Liver (tissue), 10 donors: ENCODE measurements at places on chromosomes 7 and 10. TPM values are rescaled to one million over a fixed set of nuclear protein-coding genes. Genes with fewer than 3 reads are reported as not detected.

DNA sequence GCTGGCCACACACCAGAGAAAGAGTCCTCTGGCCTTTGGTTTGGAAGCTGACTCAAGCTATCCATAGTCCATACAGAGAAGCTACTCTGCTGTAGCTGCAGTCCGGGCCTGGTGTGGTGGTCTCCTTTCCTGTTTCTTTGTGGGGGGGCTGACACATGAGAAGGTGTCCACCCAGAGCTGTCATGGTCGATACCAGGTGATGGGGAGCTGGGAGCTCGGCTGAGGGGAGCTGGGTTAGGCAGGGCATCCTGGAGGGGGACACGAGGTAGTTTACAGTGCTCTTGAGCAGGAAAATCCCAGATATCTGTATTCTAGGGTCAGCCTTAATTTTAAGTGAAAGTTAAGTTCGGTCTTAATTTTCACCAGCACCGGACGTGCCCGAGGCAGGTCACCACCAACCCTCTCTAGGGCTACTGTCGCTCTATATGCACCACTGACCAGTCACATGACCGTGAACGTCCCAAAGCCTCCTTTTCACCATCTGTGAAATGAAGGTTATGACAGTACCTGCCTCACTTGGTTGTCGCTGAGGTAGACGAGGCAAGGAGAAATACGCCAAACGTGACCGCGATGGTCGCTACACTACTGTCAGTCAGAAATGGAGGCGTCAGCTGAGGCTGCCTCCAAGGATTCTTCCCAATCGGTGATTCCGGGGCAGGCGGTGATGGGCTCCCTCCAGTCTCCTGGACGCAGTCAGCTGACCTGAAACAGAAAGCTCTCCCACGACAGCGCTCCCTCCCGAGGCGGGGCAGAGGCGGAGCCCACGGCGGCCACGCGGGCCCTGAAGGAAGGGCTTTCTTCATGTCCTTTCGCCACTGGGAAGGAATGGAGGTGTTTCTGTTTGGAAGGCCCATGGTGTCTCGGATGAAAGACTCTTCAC, 69.4 kb upstream of the SHH start:
- no peaks in the 10 kb centered on the region for H3K36me3 ChIP-seq
- no peak overlapping the region for H3K27ac ChIP-seq
- no peak overlapping the region for H3K4me3 ChIP-seq
- no peaks in the 10 kb centered on the region for H3K27me3 ChIP-seq
- H3K4me1 ChIP-seq = no peaks in the 10 kb centered on the region
- DNase-seq = no peak

SPAM1 gene
- polyA plus RNA-seq = not detected

DNA sequence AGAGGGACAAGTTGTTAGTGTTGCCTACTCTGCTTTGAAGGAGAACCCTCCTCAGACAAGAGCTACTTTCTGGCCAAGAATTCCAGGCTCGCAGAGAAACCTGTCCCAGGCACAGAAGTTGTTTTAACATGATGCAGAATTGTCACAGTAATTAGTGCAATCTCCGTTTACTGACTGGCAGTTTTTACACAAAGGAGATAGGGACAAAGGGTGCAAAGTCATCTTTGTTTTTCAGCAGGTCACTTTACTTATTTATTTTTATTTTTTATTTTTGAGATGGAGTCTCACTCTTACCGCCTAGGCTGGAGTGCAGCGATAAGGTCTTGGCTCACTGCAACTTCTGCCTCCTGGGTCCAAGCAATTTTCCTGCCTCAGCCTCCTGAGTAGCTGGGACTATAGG, 12.3 kb downstream of the TCF7L2 start:
- no peaks in the 10 kb centered on the region for H3K4me1 ChIP-seq
- DNase-seq = no peak
- no peak overlapping the region for H3K4me3 ChIP-seq
- no peaks in the 10 kb centered on the region for H3K36me3 ChIP-seq
- H3K27ac ChIP-seq = no peak overlapping the region
- H3K27me3 ChIP-seq = no peaks in the 10 kb centered on the region

GRCh38 chr10:80739963-80740715, 202.4 kb downstream of the SH2D4B start:
- DNase-seq = no peak
- H3K36me3 ChIP-seq = no peaks in the 10 kb centered on the region
- no peak overlapping the region for H3K27ac ChIP-seq
- H3K4me1 ChIP-seq = no peaks in the 10 kb centered on the region
- no peak overlapping the region for H3K4me3 ChIP-seq
- no peaks in the 10 kb centered on the region for H3K27me3 ChIP-seq

CH25H gene
- 0.33 TPM for polyA plus RNA-seq

DNA sequence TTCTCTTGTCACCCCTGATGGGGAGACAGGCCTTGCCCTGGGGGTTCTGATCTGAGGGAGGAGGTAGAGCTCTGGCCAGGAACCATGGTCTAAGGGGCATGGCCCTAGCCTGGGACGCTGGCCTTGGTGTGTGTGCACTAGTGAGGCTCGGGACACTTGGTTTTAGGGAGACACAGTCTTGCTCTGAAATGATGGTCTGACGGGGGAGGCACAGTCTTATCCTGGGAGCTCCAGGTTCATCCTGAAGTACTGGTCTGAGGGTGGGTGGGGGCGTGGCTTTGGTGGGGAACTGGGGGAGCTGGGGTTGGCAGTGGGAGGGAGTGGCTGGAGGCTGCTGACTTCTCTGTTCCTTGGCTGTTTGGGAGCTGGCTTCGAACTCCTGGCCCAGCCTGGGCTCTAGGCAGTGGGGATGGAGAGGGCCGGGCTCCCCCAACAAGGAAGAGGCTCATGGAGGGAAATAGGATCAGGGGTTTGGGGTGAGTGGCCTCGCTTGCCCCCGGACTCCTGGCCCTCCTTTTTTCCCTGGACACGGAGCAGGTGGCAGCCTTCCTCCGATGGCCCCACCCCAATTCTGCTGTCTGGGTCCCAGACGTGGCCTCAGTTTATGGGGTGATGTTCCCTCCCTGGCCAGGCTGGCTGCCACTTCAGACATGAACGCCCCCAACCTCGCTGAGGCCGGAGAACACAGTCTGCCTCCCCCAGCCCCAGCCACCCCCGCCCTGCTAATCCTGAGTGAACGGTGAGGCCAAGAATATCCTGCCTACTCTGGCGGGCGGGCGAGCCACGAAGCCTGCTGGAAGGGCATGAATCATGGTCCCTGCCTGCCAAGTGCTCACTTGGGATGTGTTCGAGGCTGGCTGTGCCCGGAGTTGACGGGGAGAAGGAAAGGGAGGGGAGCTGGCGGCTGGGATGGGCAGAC, 43.5 kb downstream of the TMEM270 start:
- H3K4me1 ChIP-seq = no peaks in the 10 kb centered on the region
- H3K4me3 ChIP-seq = no peak overlapping the region
- DNase-seq = no peak

ATOH7 gene
- not detected for polyA plus RNA-seq

DNA sequence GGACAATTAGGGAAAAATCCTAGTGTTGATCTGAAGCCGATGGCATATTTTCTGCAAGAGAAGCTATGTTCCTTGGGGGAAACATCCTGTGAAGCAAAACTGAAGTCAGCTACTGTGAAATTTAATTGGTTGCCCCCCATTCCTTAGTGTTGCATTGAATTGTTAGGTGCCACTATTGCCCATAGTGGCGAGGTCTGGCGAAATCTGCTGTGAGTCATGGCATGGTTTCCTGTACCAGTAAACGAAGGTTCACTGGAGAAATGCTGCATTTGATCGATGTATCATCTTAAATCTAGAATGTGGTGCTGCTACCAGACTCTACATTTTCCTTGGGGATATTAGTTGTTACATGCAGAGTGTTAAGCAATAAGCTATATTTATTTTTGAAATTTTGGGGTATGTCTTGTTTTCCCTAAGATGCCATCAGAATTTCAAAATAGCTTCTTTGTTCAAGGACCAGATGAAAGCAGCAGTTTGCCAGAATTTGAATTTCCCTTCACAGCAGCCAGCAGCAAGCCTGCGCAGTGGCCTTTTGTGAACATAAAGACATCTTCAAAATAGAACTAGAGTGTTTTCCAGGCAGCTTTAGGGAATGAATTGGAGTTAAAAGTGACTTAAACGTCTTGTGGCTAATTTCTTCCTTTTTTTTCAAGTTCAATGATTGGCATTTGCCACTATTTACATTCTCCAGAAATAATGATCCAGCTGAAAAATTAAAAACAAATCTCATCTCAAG, 348.6 kb upstream of the COBL start:
- H3K27ac ChIP-seq = no peak overlapping the region
- H3K4me3 ChIP-seq = no peak overlapping the region
- H3K4me1 ChIP-seq = no peaks in the 10 kb centered on the region
- no peaks in the 10 kb centered on the region for H3K36me3 ChIP-seq
- no peaks in the 10 kb centered on the region for H3K27me3 ChIP-seq

DNA sequence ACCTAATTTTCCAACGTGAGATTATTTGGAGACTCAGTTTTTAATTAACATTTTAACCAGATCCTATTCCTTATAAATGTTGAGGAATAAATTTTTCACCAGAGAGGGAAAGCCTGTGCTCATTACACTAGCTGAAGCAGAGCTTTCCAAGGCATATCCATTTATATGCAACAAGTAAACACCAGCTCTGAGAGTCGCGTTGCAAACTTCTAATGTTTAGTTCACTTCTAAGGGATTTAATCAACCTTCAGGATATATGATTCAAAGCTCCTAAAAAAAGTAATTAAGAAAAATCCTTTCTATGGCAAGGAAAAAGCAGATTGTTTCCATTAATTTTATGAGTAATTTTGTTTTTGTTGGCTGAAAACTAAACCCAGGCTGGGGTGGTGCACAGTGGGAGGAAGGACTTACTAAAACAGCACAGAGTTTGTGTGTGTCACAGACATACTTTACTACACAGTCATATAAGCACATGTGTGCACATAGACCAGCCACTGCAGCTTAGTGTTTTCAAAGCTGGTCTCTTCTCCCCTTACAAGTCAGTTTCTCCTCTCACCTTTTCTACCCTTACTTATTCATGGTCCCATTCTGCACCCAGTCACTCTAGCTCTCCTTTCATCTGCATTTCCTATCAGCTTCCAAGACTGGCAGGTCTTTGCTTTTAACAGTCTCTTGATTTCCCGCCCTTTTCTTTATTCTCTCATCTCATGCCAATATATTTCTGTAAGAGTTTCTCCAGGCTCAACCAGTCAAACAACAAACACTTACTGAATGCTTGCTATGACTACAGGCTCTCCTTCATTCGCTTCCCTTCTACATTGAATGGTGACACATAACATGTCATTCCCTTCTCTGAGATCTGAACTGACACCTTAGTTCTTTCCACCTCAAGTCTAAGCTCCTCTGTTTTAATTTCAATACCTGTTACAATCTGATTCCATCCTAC, 81.1 kb upstream of the FZD1 start:
- no peak for DNase-seq
- H3K27ac ChIP-seq = no peak overlapping the region
- H3K4me3 ChIP-seq = no peak overlapping the region
- no peaks in the 10 kb centered on the region for H3K27me3 ChIP-seq

- no peak overlapping the region for H3K27ac ChIP-seq
- no peaks in the 10 kb centered on the region for H3K4me1 ChIP-seq
- no peaks in the 10 kb centered on the region for H3K36me3 ChIP-seq
- no peak overlapping the region for H3K4me3 ChIP-seq
- no peaks in the 10 kb centered on the region for H3K27me3 ChIP-seq
- DNase-seq = no peak
Measured at GRCh38 chr10:8586504-8586903, 532.0 kb downstream of the GATA3 start.

DNA sequence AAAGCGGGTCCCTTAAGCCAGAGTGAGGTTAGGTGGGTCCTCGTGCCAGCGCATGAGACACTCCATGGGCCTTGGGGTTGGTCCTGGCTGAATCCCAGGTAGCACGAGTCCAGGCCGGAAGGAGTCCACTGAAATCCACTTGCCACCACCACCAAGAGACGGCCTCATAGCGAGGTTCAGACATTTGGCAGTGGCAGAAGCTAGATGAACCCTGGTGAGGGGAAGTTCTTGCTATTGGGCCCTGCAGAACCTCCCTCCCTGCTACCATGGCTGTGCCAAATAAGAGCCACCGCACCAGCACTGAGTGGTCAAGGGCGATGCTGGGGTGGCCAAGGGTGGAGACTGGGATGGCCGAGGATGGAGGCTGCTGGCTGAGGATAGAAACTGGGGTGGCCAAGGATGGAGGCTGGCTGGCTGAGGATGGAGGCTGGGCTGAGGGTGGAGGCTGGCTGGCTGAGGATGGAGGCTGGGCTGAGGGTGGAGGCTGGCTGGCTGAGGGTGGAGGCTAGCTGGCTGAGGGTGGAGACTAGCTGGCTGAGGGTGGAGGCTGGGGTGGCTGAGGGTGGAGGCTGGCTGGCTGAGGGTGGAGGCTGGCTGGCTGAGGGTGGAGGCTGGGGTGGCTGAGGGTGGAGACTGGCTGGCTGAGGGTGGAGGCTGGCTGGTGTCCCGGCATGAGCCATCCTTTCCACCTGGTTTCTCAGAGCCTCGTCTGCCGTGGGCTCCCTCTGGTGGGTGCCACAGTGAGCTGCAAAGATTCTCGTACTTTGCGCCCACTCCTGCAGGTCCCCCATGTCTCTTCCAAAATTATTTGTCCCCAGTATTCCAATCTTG, 88.2 kb downstream of the ELFN1 start:
- H3K27ac ChIP-seq = no peak overlapping the region
- no peaks in the 10 kb centered on the region for H3K36me3 ChIP-seq
- peaks cover 4% of the 10 kb centered on the region for H3K4me1 ChIP-seq
- H3K27me3 ChIP-seq = no peaks in the 10 kb centered on the region
- no peak overlapping the region for H3K4me3 ChIP-seq

DNA sequence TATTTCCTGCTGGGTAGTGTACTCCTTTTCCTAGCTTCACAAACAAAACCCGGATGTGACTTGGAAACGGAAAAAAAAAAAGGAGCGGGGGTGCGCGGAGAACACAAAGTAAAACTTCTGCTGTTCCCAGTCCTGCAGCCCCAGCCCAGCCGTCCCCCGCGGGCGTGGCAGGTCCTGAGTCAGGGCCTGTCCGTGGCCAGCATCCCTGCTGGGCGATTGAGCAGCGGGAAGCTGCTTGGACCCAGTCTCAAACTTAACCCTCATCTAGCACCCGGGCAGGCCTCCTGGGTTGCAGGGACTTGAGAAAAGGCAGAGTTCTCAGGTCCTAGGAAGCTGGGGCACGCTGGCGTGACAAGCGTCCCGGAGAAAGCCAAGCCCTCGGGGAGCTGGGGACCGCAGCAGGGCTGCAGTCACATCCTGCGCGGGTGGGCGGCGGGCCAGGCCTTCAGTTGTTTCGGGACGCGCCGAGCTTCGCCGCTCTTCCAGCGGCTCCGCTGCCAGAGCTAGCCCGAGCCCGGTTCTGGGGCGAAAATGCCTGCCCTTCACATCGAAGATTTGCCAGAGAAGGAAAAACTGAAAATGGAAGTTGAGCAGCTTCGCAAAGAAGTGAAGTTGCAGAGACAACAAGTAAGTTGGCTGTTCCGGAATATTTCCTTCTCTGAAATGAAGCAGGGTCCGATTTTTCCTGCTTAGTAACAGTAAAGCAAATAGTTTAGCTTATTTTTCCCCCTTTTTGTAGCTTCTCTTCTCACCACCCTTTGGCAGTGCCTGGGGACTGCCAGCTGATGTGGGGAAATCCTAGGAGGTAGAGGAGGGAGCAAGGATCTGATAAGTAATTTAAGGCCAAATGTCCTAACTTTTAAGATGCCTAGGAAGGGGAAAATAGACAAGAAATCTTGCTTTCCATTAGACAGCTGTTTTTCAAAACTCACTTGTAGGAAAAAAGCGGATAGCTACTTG, at the start of gene GNG11:
GNG11 (plus strand) TSS at position 129 of the 960 bp plus-strand sequence; CDS start at position 532, 403 bp downstream.
- H3K4me1 ChIP-seq = no peaks in the 10 kb centered on the region
- H3K27me3 ChIP-seq = no peaks in the 10 kb centered on the region
- H3K27ac ChIP-seq = peak within 1 kb of the TSS; percentile 76
- H3K36me3 ChIP-seq = no peaks in the 10 kb centered on the region
- DNase-seq = peak; percentile 46

NAT16 gene
- polyA plus RNA-seq = not detected

GRCh38 chr7:142150356-142150755, 38.8 kb downstream of the MGAM2 start:
- no peaks in the 10 kb centered on the region for H3K4me1 ChIP-seq
- H3K27me3 ChIP-seq = no peaks in the 10 kb centered on the region
- no peak overlapping the region for H3K4me3 ChIP-seq
- H3K36me3 ChIP-seq = no peaks in the 10 kb centered on the region
- H3K27ac ChIP-seq = no peak overlapping the region
